ENCODE measurements at places on chromosomes 11 and 22.

GRCh38 chr22:42697542-42698013 is 23.1 kb downstream of the A4GALT start:
- DNase-seq, result no peak

DNA sequence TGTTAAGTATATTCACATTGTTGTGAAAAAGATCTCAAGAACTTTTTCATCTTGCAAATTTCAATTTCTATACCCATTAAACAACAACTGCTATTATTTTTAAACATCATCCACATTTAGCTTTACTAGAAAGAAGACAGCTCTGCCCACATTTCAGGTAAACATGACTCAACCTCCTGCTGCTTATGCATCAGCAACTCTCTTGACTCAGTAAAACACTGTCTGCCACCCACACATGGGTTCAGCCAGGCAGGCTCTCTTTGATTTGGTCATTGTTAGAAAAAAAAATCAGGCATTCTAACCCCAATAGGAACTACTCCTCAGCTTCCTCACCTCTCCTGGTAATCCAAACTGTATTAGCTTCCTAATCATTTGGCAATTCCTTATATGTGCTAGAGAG is 5.1 kb upstream of the ENDOD1 start:
- DNase-seq, result no peak

- no peak for DNase-seq
Measured at GRCh38 chr11:60194511-60194910, 11.6 kb upstream of the MS4A6A start.

DNA sequence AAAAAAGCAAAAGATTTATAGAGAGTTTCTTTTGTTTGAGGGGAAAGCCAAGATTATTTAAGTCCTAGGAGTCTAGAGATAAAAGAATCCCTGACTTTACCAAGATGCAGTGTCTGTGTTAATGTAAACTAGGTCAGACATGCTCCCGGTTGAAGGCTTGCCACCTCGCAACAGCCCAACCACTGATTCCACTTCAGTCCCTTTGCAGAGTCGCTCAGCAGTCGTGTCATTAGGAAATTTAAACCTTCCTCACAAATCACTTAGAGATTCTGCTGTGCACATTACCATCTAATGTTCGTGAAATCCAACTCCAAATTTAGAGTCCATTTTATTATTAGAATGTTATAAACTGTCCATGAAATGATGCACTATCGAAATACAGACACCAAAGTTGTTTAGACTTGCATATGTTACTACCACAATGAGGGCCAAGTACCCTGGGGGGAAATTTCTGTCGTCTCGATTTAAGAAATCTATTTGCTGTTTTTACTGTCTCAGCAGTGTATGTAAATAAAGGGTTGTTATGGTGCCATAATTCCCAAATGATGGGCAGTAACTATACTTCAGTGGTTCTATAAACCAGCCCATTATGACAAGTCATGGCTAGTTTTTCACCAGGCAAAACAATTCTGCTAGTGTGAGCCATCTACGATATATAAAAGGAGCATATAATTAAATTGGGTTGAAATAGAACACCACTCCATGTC is 101.4 kb upstream of the MTNR1B start:
- no peak for DNase-seq

DNA sequence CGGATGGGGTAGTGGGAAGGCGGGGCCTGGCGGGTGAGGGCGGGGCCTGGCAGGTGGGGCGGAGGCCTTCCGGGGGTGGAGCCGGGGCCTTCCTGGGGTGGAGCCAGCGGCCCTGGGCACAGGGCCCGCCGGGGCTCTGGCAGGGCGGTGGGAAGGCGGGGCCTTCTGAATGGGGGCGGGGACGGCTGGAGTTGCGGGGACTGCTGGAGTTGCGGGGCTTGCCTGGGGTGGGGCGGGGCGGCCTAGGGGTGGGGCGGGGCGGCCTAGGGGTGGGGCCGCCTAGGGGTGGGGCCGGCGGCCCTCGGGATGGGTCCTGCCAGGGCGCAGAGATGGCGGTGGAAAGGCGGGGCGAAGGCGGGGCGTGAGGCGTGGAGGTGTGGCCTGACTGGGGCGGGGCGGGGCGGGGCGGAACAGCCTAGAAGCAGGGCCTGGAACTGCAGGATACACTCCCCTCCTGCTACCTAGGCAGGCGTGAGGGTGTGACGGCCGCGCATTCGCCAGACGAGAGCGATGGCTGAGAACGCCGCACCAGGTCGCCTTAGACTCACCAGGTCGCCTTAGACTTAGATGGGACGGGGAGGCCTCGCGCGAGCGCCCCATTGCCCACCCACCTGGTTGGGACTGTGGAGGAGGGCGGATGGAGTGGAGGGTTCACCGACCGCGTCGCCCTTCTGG is 19.3 kb downstream of the RRP7A start:
- DNase-seq, result peak; percentile 88

- no peak for DNase-seq
Measured at GRCh38 chr22:27434898-27435297, 366.7 kb downstream of the MN1 start.

GRCh38 chr22:28017558-28017820 is 98.4 kb upstream of the PITPNB start:
- DNase-seq, result peak; percentile 5

DNA sequence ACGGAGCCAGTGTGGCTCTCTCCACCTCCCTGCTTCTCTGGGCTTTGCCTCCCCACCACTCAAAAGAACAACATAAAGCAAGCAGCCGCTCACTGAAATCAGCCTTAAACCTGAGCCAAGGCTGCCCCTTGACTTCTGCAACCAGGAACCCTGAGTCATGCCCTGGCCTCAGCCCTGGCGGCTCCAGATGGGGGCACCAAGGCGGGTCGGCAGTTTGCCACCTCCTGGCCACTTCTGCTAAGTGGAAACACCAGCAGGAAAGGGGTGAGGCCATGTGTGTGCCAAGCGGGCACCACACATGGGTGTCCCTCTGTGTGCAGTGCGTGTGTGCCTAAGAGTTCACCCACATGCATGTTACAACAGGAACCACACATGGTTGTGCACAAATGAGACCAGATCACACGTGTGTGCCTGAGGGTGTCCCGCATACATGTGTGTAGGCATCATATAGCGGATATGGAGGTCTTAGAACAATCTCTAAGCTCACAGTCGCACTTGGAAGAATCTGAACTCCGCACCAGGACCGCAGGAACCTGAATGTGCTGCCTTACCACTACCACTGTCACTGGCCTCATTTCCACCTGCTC is 221.2 kb downstream of the MN1 start:
- DNase-seq, result no peak

- DNase-seq, result no peak
Measured at GRCh38 chr11:78176605-78177141, 11.8 kb downstream of the KCTD21 start.

GRCh38 chr11:86873573-86874083 is 73.3 kb downstream of the PRSS23 start:
- no peak for DNase-seq

DNA sequence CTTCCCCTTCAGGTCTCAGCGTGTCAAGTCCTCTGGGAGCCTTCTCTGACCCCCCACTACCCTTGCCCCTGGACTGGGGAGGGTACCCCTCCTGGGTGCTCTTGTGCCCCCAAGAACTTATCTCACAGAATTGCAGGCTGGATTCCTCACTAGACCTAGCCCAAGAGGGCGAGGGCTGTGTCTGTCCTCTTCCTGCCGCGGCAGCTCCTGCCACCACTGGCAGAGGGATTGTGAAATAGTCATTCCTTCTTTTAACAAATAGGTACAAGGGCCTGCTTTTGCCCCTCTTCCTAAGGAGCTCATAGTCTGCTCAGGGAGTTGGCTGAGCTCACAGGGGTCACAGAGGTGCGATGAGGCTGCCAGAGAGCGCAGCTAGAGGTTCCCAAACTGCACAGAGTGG is 5.5 kb downstream of the RAB36 start:
- no peak for DNase-seq

DNA sequence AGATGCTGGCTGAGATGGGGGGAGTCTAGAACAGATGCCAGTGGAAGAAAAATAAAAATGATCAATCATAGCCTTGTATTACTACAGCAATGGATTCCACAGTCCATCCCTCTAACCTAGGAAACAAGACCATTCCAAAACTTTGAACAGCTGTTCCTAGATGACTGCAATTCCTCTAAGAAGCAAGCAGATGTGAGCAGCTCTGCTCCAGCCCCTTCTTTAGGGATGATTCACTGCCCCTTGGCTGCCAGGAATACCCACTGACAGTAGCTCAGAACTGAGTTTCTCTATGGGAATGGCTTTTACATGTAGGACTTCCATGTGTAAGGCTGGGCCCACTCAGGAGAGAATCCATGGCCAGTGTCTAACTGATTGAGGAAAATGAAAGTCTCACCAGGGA is 943.9 kb downstream of the OPCML start:
- DNase-seq, result no peak

DNA sequence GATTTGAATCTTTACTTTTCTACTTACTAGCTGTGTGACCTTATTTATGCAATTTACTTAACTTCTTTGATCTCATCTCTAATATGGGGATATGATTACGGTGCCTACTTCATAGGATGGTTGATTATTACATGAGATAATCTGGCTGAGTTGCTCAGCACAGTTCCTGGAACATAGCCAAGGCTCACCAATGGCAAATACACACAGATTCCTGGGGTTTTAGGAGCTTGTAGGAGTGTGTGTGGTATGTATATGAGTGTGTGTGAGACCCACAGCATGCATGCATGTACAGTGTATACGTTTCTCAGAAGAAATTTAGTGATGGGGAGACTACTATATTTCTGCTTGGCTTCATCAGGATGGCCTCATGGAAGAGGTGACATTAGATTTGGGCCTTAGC is 256.9 kb downstream of the KIRREL3 start:
- no peak for DNase-seq

GRCh38 chr11:46238078-46238966 is 39.1 kb upstream of the CREB3L1 start:
- peak; percentile 79 for DNase-seq

GRCh38 chr11:12862696-12863469 is 146.2 kb upstream of the RASSF10 start:
- no peak for DNase-seq

DNA sequence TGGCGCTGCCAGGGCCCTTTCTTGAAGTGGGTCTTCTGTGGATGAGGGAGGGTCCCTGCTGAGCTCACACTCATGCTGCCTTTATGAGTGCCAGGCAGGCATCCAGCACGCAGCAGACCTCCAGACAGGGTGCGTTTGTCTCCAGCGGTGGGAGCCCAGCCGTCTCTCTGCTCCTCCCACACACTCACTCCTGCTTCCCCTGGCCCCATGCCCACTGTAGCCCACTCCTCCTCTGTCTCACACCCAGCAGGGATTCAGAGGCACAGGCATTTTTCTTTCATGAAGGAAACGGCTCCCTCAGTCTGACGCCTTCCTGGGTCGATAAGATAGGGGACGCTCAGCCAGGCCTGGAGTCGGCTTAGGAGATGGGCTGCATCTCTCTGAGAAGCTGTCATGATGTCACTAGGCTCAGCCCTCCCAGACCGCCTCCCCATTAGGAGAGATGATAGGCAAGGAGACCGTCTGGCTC is 183.9 kb upstream of the NCAM1 start:
- DNase-seq, result no peak
